ENCODE measurements at places on chromosomes 1 and 21. TPM values are rescaled to one million over a fixed set of nuclear protein-coding genes. Genes with fewer than 3 reads are reported as not detected.

- no peak for DNase-seq
These were observed 33.6 kb downstream of the CD58 start for GRCh38 chr1:116537040-116537831.

- no peak for DNase-seq
These were observed 260.3 kb downstream of the SIPA1L2 start for GRCh38 chr1:232369451-232370296.

GRCh38 chr1:234929369-234929768, 199.3 kb downstream of the TOMM20 start:
- no peak for DNase-seq

PTPRU gene
- 13.1 TPM for polyA plus RNA-seq

- no peak for DNase-seq
These were observed 9.9 kb upstream of the BARHL2 start for GRCh38 chr1:90726986-90727480.

DNA sequence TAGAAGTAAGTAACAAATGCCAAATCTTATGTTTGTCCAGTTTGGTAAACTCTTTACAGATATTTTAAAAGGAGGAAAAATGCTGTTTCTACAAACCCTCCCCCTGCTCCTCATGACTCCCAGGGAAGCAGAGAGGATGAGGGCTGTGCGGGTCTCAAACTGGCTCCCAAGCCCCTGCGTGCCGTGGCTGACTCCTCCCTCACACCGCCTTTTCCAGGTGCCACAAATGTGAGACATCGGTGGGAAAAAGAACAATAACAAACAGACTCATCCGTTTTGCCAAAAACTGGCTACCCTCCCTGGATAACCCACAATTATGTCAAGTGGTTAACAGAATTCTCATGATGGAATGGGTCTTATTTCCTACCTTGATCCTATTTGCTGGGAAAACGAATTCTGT, 594.6 kb downstream of the PTPRU start:
- DNase-seq: no peak

WNT4 gene
- polyA plus RNA-seq: 6.7 TPM

DNA sequence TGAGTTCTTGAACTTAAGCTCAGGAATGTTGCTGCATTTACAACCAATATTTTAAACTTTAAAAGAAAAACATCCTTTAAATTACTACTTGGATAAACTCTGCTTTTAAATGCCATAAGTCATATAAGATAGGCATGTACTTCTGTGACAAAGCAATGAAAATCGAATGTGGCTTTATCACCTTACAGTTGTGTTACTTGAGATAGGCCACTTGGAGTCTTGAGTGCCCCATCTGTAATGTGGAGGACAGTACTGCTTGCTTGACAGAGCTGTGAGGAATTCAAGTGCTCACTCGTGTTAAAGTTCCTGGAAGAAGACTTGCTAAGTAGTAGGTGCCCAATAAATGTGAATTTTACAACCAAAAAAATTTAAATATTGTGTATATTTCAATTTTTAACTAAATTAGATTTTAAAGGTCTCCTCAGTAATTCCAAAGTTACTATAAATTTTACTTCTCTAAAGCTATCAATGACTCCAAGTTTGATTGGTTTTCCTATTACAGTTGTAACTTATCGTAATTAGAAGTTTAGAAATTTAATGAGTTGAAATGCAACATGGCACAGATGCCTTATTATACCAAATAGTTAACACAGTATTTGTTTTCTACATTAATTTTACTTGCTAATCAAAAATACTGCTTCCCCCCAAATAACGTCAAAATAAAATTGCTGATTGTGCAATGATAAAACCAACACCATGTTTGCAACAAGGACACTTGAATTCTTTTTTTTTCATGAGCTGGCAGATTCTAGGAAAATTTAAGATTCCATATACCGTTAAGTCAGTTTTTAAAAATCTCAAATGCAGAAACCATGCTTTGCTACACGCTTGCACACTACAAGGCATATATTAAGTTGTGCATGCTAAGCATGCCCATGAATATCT, 21.8 kb downstream of the PSMB2 start:
- DNase-seq: no peak

DNA sequence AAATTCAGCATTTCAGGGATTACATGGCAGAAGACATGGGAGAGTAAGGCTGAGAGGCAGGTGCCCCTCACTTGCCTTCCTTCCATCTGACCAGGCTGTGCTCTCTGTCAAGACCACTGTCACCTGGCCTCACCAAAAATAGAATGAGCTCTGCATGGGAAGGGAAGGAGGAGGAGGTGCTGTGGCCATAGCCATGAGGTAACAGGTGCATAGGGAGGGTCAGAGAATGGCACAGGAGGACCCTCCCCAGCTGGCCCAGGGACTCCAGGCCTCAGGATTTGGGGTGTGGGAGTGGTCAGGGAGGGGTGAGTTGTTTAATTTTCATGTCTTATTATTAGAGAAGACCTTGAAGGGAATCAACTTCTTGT, 192.3 kb downstream of the FCRL5 start:
- no peak for DNase-seq

- DNase-seq: no peak
These were observed 966.4 kb upstream of the NCAM2 start for GRCh38 chr21:20031807-20032206.

CD160 gene
- 3.5 TPM for polyA plus RNA-seq

DNA sequence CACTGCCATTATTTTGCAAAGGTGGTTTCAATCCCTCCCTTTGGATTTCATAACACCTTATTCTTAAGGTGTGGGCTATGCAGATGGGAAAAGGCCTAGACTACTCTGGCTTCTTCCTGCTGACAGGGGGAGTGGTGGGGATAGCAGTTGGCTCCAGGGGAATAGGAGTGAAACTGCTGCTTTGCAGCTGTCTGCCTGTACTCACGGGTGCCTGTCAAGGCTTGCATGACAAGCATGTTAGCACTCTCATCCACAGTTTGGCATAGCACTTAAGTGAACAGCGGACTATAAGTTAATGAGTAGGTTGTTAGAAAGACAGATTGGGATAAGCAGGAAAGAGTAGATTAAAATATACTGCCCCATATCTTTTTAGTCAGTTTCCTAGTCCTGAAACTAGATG, 287.5 kb upstream of the DAB1 start:
- DNase-seq: no peak
